Activated CD8-positive, alpha-beta memory T cell treated with anti-CD3 and anti-CD28 coated beads for 48 hours (primary cell): ENCODE measurements at places on chromosomes 5 and 9.

- DNase-seq = no peak
These were observed 48.7 kb upstream of the CEMIP2 start for GRCh38 chr9:71816916-71817451.

- no peak for DNase-seq
These were observed 1.0 kb upstream of the DAB2IP start for GRCh38 chr9:121650217-121651007.

GRCh38 chr9:137162505-137163364 lies 7.1 kb downstream of the LRRC26 start:
- no peak for DNase-seq

DNA sequence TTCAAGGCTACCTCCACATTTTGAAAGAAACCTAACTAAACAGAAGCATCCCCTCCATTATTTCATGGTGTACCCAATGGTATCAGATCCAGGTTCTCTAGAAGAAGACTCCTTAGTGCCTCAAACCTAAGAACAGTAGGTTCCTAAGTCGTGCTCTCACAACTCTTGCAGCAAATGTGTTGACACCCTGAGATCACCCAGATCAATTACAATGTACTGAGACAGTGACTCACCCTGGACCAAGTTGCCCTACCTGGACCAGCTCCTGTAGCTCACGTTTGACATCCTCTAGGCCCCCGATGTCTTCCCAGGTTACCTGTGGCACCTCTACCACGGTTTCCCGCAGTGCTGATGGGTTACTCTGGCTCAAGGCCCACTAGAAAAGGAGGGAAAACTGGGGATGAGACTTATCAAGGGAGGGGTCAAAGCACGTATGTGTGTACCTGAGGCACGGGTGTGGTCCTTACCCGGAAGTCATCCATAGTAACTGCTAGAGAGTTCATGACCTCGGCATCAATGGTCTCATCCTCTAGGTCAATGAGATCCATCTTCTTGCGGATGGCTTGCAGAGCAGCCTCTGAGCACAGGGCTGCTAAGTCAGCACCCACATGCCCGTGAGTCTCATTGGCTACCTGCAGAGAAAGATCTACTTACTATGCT lies 11.7 kb downstream of the VCP start:
- DNase-seq = no peak

DNA sequence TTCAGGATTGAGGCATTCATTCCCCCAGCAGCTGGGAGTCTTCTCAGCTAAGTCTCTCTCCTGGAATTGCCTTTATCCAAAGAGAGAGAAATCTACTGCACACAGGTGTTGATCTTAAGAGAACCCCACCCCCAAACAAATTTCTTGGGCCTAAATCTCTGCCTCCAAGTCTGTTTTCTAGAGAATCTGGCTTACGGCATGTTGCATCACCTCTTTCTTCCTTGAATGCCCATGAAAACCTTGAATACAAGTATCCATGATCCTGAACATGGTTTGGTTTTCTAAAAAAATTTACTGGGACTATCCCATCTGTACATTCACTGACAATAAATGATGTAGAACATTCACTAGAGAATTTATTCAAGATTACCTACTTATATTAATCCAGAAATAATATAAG lies 401.6 kb downstream of the PDE4D start:
- DNase-seq = no peak

DNA sequence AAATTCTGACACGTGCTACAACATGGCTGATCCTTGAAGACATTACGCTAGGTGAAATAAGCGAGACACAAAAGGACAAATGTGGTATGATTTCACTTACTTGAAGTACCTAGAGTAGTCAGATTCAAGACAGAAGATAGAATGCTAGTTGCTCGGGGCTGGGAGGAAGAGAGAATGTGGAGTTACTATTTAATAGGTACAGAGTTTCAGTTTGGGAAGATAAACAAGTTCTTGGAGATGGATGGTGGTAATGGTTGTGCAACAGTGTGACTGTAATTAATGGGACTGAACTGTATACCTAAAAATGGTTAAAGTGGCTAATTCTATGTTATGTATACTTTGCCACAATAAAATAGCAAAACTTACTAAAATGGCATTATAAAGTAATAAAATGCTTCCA lies 34.4 kb downstream of the PAM start:
- DNase-seq = no peak

DNA sequence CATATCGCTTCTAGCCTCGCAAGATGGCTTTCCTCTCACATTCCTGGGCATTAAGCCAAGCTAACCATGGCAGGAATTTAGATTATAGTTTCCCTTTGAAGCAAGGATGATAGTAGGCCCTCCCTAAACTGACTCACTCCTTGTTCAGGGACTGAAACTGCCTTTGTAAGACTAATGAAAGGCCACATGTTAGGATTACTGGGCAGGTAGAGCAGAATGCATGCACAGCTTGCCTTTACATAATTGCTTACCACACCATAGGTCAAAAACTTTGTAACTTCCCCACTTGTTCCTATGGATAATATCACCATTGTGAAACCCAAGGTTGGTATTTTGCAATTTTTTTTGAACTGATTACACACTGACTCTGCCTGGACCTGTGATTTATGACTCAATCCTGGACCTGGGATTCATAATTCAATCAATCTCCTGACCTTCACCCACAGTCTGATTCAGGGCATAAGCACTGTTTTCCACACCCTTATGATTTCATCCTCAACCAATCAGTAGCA lies 41.0 kb upstream of the PRDM9 start:
- no peak for DNase-seq

DNA sequence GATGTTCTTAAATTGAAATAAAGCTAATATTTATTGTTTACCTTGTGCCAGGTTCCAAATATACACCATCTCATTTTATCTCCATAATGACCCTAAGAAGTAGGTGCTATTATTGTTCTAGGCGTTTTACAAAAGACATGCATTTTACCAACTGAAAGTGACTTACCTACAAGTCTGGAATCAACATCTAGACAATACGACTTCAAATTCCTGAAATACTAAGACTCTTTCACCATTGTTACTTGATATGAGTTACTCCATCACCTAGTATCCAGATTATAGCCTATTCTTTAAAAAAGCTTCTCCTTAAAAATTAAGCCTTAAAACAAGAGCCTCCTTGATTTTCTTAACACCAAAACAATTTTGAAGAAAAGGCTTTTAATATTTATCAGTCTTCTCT lies 13.3 kb downstream of the HACD4 start:
- DNase-seq = no peak

GRCh38 chr5:107483231-107484024 lies 187.3 kb downstream of the EFNA5 start:
- no peak for DNase-seq

DNA sequence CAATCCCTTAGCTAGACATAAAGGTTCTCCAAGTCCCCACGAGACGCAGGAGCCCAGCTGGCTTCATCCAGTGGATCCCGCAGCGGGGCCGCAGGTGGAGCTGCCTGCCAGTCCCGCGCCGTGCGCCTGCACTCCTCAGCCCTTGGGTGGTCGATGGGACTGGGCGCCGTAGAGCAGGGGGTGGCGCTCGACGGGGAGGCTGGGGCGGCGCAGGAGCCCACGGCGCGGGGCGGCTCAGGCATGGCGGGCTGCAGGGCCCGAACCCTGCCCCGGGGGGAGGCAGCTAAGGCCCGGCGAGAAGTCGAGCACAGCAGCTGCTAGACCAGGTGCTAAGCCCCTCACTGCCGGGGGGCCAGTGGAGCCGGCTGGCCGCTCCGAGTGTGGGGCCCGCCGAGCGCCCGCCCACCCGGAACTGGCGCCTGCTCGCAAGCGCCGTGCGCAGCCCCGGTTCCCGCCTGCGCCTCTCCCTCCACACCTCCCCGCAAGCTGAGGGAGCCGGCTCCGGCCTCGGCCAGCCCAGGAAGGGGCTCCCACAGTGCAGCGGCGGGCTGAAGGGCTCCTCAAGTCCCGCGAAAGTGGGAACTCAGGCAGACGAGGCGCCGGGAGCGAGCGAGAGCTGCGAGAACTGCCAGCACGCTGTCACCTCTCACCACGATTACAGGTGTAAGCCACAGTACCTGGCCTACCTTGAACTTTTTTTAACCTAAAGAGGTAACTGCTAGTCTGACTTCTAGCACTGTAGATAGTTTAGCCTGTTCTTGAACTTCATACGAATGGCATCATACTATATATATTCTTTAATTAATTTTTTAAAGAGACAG lies 35.5 kb downstream of the PTGS1 start:
- DNase-seq = no peak

DNA sequence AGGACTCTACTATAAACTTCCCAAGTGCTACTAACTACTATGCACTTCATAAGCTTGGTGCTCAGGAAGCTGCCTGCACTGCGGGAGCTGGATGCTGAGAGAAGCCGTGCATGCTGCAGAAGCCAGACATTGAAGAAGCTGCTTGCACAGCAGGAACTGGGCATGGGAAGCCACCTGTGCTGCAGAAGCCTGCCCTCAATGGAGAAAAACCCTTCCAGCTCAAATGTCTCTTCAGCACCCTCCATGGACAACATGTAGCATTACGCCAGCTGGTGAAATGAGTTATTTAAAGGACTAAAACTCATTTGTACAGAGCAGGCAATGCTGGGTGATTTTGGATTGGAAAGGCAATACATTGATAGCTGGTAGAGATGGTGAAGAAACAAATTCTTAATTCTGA lies 247.2 kb downstream of the KIF4B start:
- DNase-seq = no peak

DNA sequence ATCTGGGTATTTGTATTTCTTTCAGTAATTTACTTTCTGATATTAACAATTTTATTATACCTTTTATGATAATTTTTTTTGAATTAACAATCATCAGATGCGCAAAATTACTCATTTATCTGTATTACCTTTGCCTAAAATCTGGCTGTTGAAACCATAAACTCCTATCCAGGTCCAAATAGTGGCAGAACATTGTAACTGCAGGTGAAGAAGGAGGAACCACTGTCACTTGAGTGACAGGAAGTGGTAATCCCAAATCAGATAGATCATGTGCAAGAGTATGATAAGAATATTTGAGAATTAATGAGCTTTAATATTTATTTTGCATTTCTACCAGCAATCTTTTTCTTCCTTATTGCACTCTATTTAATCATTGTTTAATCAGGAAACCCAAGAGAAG lies 139.3 kb upstream of the TLE4 start:
- no peak for DNase-seq

- no peak for DNase-seq
These were observed 22.5 kb upstream of the HMGCS1 start for GRCh38 chr5:43335681-43336080.

DNA sequence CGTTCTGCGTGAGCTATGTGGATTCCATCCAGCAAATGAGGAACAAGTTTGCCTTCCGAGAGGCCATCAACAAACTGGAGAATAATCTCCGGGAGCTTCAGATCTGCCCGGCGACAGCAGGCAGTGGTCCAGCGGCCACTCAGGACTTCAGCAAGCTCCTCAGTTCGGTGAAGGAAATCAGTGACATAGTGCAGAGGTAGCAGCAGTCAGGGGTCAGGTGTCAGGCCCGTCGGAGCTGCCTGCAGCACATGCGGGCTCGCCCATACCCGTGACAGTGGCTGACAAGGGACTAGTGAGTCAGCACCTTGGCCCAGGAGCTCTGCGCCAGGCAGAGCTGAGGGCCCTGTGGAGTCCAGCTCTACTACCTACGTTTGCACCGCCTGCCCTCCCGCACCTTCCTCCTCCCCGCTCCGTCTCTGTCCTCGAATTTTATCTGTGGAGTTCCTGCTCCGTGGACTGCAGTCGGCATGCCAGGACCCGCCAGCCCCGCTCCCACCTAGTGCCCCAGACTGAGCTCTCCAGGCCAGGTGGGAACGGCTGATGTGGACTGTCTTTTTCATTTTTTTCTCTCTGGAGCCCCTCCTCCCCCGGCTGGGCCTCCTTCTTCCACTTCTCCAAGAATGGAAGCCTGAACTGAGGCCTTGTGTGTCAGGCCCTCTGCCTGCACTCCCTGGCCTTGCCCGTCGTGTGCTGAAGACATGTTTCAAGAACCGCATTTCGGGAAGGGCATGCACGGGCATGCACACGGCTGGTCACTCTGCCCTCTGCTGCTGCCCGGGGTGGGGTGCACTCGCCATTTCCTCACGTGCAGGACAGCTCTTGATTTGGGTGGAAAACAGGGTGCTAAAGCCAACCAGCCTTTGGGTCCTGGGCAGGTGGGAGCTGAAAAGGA lies 10.9 kb downstream of the QRFP start:
- DNase-seq = no peak

DNA sequence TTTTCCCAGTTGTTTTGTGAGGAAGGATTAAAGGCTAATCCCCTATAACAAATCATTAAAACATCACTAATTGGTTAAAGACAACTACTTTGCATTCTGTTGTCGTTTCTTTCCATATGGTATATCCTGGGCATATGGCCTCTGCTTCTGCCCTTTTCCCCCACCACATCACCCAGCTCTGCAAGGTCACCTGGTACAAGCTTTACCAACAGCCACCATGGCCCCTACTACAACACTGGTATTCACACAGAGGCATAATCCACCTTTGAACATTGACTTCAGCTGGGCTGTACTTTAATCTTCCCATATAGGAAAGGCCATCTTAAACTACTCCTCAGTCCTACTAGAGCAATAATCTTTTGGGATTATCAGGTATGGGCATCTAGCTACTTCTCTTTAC lies 866.1 kb downstream of the TLE4 start:
- DNase-seq = no peak

- no peak for DNase-seq
These were observed 228.9 kb downstream of the KIAA0825 start for GRCh38 chr5:94389515-94389899.

GRCh38 chr5:111198281-111198966 lies 25.8 kb upstream of the CAMK4 start:
- DNase-seq = no peak
